Bronchus fibroblast of lung (primary cell): ENCODE measurements at places on chromosomes 12 and 14. TPM values are rescaled to one million over a fixed set of nuclear protein-coding genes. Genes with fewer than 3 reads are reported as not detected.

Gene MAGOHB
- total RNA-seq, result 21.1 and 26.1 TPM in 2 replicates

Gene PRORP
- total RNA-seq, result 29.7 and 29.8 TPM in 2 replicates

Gene KLHL33
- total RNA-seq, result 0.30 and 0.50 TPM in 2 replicates

Gene SLC6A12
- not detected in 2 replicates for total RNA-seq

Gene OR4E2
- not detected in 2 replicates for total RNA-seq

Gene RNASE4
- total RNA-seq, result 12.1 and 12.9 TPM in 2 replicates

Gene LPAR5
- 0.17 TPM in 1 of 2 replicates, not detected in the other for total RNA-seq
